ENCODE measurements at places on chromosomes 6 and 20. TPM values are rescaled to one million over a fixed set of nuclear protein-coding genes. Genes with fewer than 3 reads are reported as not detected.
A peak's percentile ranks its signal among the peaks of the same experiment; 100 is the strongest.

The C6orf58 gene
- total RNA-seq = not detected

The C20orf141 gene
- not detected for total RNA-seq

The SLC17A3 gene
- 1.7 TPM for total RNA-seq

The MUC21 gene
- total RNA-seq = not detected

The RRAGD gene
- total RNA-seq = 11.8 TPM

- DNase-seq = no peak
These were observed 334.7 kb upstream of the JAG1 start for GRCh38 chr20:11008444-11009033.

DNA sequence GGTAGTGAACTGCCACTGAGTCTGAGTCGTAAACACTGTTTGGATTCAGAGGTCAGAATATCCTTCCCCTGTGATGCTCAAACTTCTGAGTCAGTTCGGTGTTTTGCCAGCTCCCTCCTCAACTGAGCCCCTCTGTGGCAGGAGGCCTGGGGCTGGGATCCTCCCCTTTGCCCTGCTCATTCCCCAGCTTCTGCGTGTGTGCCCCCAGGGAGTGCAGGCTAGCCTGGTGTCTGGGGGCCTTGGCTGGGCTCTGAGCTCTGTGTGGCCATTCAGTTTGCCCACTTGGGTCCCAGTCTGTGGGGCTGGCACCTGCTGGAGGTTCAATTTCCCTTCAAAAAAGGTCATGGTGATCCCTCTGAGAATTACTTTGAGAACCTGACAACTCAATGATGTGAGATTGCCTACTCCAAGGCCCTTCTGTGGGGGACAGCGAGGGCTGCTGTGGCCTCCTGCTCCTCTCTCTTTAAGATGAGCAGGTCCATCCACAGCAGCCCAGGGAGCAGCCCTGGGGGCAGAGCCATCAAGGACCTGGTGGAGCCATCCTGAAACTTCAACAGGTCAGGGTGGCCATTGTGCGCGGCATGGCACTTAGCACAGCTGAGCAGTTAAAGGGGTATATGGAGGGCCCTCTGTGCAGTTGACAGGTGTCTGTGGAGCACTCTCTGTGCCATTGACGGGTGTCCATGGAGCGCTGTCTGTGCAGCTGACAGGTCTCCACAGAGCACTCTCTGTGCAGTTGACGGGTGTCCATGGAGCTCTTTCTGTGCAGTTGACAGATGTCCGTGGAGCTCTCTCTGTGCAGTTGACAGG, 147.2 kb downstream of the SYCP2 start:
- no peak for DNase-seq

DNA sequence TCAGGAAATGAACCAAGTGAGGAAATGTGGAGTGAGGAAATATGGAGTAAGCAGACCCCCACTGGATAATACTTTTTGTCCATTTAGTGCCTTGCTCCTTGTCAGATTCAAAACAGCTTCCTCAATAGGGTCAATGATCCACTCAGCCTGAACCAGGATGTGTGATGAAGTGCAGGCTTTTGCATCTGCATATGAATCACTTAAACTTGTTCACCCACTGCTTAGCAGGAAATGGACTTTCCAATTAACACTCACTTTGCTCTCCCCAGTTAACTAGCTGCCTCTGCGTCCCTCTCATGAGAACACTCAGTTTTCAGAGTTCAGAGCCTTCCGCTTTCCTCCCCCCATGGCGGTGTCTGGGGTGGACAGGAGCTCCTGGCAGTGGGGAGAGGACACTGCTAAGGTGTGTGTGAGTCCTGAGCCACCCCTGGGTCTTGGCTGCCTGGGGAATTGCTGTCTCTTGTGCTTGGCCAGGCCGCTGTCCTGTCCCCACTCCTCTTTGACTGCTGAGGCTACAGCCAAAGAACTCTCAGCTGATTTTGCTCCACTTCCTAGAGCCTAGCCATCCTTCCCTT, 621.8 kb downstream of the CDH26 start:
- DNase-seq = no peak

DNA sequence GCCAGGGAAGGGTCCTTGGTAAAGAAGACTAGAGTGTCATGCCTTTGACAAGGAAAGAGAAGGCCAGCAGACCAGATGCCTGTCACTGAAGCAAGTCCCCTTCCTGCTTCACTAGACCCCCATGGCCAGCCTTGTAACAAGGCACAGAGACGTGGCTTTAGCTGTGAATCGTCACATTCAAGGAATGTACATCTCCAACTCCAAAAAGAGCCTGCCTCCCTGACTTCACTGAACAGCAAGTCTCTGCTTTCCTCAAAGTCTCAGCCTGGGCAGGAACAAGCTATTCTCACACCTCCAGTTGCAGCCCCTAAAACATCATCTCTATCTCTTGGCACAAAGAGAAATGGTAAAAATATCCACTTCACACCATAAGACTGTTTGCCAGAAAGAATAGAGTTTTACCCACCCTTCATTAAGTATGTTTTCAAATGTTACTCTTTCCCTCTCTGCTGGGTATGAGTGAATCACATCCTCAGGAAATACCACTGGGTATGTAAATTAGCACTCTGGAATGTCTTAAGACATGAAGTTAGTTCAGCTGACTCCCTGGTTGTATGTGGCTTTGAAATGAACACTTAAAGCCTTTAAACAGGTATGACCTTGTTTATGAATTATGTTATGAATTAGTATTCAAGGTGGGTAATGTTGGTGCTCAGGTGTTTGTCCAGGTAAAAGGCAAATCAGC, 46.4 kb upstream of the NT5E start:
- DNase-seq = no peak

DNA sequence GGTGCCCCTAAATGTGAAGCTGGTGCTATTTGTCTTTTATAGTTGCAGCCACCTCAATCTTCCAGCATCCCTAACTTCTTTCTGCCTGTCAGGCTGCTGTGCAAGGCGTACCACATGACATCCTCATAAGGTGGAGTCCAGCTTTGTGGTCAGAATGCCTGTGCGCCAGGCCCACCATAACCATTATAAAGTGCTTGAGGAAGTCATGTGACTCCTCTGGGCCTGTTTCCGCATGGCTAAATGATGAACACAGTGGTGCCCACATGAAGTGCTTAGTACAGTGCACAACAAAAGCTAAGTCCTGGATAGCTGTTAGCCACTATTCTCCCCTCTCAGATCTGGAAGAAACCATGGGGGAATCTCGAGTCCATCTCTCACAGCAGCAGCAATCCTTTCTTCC, 75.6 kb downstream of the INSM1 start:
- DNase-seq = no peak

DNA sequence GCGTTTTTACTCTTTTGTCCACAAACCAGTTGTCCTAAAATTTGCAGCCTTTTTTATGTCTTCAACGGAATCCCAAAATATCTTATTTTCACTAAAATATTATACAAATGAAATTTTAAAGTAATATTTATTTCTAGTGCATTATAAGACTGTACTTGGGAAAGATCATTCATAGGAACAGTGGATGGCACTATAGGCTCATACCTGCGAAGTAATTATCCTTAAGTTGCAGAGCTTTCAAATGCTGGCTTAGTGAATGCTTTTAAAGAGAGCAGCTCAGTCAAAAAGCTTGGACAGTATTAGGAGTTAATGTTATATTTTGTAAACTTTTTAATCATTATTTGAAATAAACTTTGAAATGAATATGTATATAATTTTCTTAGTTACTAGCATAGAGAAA, 254.9 kb downstream of the CDKAL1 start:
- no peak for DNase-seq

- no peak for DNase-seq
These were observed 78.4 kb upstream of the FOXP4 start for GRCh38 chr6:41467627-41468404.

- DNase-seq = peak; percentile 47
These were observed 704 bp downstream of the TOP1 start for GRCh38 chr20:41029150-41029901.

DNA sequence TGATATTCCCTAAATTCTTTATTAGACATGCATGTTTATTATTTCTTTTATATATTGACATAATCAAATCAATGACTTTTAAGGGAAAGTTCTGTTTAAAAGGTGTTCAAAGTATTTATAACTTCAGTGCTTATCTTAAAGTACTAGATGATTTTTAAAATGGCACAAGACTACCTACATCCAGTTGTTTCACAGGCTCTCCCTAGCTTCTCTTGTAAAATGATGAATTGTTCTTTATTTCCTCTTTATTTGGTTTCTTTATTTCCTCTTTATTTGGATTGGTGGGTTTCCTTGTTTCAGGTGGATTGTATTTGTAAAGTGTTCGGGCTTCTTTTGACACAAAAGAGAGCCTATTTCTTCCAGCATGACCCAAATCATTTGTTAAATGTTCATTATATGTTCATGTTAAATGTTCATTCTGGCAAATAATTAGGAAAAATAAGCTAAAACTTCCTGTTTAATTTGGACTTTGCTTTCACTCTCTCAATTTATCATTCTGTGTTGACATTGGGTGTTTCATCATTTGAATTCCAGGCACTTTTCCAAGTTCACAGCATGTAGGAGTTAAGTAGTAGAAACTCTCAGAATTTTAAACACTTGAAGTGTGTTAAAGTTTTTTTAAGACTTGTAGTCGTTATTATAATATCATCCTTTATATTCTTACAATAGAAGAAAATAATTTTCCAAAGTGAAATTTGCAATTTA, 24.6 kb downstream of the MLIP start:
- no peak for DNase-seq

- DNase-seq = no peak
These were observed 89.7 kb downstream of the CD40 start for GRCh38 chr20:46207793-46208192.

DNA sequence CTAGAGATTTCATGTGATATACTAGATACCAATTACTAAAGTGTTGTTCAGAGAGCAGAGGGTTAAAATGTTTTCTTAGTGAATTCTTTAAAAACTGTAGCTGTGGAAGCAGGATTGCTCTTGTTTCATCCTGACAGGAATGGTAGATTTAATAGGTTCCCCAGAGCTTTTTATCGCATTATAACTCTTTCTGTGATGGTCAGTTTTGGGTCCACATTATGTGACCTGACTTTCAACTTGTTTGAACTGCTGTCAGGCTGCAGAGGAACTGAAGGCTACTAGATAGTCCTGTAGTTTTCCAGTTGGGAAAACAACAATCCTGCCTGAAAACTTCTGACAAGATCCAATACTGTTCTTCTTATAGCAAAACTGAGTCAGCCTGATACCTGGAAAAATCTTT, 329.3 kb upstream of the FLRT3 start:
- no peak for DNase-seq
